Activated naive CD4-positive, alpha-beta T cell treated with anti-CD3 and anti-CD28 coated beads for 36 hours (primary cell): ENCODE measurements at places on chromosomes 7 and 10. TPM values are rescaled to one million over a fixed set of nuclear protein-coding genes. Genes with fewer than 3 reads are reported as not detected.

The SEMA3D gene
- total RNA-seq: not detected

The SPDYE16 gene
- not detected for total RNA-seq

The UNCX gene
- total RNA-seq: not detected

The MCM10 gene
- total RNA-seq: 81.1 TPM

The NOC3L gene
- 39.3 TPM for total RNA-seq

The LRIT1 gene
- total RNA-seq: not detected

GRCh38 chr7:100681491-100682227, 8.1 kb downstream of the GNB2 start:
- no peak for DNase-seq

- DNase-seq: no peak
Observed at GRCh38 chr10:78194539-78195402, 161.1 kb downstream of the RPS24 start.

GRCh38 chr7:29835718-29836117, 29.4 kb downstream of the WIPF3 start:
- no peak for DNase-seq

DNA sequence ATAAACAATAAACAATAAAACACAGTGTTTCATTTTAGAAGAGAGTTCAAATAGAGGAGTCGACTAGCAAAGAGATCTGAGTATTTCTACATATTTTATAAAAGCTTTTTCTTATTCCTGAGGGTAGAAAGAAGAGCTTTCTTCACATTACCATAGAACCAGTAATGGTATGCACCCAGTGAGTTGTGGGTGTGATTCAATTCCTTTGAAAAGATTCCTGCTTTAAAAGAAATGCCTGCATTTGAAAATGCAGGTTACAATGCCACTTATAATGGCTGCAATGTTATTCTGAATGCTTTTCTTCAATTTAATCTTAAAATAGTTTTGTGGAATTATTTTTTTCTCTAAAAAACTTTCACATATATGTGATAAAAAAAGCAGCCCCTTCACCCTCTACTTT, 178.1 kb downstream of the CDC14C start:
- DNase-seq: no peak

GRCh38 chr10:114683593-114683992, 25.5 kb upstream of the ABLIM1 start:
- DNase-seq: no peak

- DNase-seq: peak; percentile 67
Observed at GRCh38 chr7:55508221-55509011, 63.9 kb downstream of the VOPP1 start.
